AG20443 (cell line): ENCODE measurements at places on chromosomes 2 and 18.

GRCh38 chr18:3982541-3982940 is 472.6 kb downstream of the DLGAP1 start:
- no peak for DNase-seq

DNA sequence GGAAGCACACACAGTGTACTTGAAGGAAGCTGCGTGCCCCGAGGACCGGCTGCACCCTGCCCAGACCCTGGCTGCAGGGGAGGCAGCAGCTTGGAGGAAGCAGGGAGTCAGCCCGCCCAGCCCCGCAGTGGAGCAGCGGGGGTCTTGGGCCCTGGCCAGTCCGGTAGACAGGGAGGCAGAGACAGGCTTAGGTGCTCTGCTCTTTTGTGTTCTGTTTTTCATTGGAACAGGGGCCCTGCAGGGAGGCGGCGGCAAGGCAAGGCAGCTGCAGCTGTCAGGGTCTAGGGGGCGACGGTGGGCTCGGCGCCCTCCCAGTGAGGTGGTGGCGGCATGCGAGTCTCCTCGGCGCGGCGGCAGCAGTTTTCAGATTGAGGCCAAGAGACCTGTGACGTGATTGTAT is 53.3 kb upstream of the TFCP2L1 start:
- DNase-seq = no peak

DNA sequence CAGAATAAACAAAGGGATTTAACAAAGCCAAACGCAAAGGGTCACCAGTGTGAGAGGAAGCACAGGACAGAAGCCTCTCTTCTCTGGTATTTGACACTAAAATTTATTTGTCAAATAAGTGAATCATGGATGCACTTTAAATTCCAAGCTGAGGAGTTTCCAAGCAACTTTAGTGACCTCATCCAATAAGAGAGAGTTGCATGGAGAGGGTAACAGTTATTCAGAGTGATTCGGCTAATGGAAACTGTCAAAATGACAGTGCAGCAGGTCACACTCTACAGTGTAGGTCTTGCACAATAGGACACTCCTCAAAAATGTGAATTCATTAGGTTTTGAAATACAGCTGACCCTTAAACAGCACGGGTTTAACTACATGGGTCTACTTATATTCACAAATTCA is 103.9 kb upstream of the ACVR1C start:
- DNase-seq = no peak

DNA sequence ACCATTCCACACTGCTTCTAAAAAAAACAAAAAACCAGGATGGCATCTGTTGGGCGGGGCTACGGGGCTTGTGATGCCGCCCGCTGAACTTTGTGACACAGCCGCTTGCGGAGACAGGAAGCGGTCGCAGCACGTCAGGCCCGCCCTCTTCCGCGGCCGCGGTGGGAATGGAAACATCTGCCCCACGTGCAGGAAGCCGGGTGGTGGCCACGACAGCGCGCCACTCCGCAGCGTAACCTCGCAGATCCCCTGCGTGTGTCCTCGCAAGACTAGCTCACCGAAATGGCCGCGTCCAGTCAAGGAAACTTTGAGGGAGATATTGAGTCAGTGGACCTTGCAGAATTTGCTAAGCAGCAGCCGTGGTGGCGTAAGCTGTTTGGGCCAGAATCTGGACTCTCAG is 168.5 kb downstream of the SUCLG1 start:
- DNase-seq = no peak

GRCh38 chr2:121132762-121133107 is 152.3 kb downstream of the TFCP2L1 start:
- DNase-seq = no peak

- DNase-seq = no peak
Observed at GRCh38 chr2:122816803-122817202, 1061.4 kb downstream of the TSN start.

DNA sequence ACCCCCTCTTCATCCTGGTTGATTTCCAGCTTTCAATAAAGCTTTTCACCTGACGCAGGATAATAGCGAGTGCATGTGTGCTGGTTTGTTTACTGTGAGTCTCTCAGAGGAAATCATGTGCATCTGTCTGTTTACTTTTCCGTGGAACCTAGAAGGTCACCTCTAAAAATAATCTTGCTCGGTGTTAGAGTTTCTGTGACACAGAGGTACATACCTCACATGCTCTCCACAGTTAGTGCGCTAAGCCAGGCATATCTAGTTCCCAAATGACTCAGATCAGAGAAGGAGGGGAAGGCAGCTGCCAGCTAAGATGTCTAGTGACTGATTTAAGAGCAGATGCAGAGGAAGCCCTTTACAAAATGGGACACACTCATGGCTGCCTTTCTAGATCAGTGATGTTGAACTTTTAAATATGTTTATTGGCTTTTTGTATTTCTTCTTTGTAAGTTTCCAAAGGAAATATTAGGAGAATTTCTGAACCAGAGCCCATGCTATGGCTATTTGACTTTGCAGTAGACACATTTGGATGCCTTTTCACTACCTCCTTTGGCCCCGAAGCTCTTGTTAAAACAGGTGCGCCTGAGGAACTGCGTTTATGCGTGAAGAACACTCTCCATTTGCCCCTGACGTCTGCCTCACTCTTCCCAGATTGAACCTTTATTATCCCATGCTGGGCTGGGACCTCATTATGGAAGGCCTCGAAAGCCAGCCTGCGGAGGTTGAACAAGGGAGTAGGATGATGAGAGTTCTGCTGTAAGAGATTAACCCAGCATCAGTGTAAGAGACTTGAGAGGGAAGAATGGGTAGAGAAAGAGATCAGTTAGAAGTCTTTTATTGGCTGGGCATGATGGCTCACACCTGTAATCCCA is 145.6 kb downstream of the FAM161A start:
- no peak for DNase-seq

DNA sequence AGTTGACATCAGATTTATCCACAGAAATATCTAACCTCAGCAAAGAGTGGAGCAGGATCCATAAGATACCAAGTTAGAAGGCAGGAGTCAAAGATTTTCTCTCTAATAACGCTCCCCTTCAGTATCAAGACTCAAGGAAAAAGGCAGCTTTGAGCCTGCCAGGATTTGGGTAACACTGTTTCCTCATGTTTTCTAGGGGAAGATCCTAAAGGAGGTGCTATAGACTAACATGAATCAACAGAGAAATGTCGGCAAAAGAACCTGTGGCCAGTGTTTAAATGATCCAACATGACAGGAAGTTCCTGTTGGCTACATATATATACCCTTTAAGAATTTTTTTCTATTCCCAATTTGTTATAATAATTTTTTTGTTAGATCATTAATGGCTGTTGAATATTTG is 402.3 kb downstream of the TGIF1 start:
- no peak for DNase-seq

- DNase-seq = no peak
Observed at GRCh38 chr2:229598227-229598626, 116.1 kb downstream of the DNER start.

DNA sequence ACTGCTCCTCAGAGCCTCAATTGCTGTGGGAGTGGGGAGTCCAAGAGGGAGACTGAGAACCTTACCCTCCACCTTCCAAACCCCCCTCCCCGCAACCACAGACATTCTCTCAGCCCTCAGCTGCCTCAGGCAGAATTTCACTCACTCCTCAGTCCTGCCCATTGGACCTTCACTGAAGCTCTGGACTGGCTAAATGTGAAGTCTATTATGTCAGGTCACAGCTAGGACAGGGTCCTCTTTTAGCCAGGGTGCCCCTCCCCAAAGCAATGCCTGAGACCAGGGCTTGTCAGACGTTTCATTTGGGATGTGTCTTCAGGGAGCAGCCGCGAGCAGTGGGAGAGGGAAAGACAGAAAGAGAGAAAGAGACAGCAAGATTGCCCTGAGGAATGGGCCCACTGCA is 199.3 kb upstream of the CCDC68 start:
- no peak for DNase-seq

DNA sequence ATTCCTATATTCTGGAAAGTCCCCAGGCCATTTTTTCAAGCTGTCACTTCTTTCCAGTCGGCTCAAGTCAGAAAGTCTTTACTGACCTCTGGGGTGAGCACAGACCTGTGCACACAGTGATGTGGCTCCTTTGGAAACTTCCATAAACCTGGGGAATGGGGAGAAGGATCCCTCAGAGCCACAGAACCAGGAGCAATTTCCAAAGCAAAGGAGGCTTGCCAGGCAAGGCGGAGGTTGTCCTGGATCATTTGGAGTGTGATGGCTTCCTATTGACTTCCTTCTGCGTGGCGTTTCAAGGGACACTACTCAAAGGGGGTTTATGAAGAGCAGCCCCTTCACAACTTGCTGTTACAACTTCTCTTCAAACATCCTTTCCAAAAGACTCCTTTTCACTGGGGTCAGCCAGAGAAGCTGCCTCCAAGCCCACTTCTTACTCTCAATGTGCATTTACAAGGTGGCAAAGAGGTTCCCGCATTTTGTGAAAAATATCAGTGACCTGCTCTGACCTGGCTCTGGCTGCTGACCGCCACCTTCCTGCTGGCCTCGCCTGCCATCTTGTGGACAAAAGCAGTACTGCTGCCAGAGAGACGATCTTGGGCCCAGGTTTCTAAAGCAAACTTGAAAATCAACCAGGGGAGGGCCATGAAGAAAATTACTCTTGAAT is 18.2 kb upstream of the TMEM247 start:
- peak; percentile 87 for DNase-seq

DNA sequence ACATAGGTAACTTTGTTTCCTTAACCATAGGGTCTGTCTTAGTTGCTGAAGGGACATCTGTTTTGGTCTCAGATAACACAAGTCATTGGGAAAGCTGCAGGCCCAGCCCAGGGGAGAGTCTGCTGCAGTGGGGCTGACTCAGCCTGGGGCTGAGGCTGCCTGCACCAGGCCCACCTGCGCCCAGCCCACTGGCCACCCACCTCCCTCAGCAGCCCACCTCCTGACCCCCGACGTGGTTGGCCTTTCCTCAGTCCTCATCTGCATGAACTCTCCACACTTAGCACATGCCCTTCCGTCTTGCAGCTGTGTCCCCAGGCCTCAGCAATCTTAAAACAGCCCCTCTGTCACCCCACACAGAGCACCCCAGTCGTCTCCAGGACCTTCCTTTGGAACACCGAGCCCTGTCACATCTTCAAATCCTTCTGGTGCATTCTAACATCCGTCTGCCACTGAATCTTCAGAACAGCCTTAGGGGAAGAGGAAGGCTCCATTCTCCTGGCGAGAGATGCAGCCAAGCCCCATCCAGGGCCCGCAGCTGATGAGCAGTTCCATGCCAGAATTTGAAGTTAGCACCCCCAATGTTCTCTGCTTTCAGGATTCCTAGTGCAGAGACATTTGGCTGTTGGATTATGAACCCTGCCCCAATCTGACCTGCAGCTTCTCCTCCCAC is 231.4 kb downstream of the SEPTIN10 start:
- no peak for DNase-seq

- DNase-seq = no peak
Observed at GRCh38 chr2:190780594-190780993, 100.0 kb upstream of the GLS start.

DNA sequence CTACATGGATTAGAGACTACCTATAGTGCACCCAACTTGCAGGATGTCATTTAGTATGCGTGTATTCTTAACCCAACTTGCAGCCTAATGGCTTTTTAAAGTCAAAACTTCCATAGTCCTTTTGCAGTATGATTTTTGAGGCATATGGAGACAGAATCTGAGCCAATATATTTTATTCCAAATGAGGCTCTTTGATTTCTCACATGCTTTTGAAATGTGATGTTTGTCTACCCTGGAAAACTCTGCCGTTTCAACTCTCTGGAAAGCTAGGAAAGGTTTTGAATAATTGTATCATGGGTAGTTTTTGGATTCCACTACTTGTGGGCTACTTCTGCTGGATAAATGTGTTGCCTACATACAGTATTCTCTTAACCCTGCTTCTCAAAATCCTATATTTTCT is 206.6 kb downstream of the ZNF385B start:
- DNase-seq = no peak
